ENCODE measurements at places on chromosomes 3 and 15.

DNA sequence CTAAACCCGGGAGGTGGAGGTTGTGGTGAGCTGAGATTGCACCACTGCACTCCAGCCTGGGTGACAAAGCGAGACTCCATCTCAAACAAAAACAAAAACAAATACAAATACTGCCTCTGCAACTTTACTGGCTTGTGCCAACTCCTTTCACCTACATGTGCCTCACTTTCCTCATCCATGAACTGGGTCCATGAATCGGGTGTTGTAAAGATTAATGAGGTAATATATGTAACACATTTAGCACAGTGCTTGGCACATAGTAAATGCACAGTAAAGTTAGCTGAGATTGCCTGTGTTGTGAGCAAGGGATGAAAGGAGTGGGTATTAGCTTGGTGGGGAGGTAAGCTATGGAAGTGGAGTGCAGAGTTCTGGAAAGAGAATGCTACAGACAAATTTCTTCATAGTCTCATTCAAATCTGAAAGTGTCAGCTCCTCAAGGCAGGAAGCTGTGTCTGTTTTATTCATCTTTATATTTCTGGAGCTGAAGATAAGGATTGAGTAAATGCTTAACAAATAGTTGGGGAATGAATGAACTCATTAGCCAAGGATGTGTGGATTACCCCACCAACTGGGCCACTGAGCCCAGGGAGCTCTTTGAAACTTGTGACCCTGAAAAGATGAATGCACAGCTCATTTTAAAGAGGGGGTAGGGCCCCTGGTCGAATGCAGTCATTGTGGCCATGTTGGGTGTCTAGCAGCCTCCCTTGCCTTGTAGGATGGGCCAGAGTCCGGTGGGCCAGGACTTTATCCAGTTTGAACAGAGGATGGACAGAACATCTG lies 7.7 kb upstream of the CDCP1 start:
- DNase-seq: no peak

GRCh38 chr3:186400662-186401061 lies 38.6 kb upstream of the DGKG start:
- DNase-seq: no peak

DNA sequence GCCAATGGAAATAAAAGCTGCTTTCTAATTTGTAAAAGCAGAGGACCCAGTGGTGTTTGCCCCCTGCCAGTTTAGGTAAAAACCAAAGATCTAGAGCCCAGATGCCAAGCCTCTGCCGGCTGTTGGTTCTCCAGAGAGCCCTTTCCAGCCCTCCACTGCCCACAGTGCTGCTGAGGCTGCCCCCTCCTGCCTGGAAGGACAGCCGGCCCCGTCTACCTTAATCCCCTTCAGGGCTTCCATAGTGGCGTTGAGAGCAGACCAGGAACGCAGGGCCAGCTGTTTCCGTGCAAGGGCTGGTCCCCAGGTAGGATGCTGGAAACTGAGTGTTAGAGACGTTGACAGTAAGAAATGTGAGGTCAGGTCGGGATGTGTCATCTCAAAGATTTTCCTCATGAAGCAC lies 6.9 kb downstream of the ST8SIA2 start:
- DNase-seq: no peak

DNA sequence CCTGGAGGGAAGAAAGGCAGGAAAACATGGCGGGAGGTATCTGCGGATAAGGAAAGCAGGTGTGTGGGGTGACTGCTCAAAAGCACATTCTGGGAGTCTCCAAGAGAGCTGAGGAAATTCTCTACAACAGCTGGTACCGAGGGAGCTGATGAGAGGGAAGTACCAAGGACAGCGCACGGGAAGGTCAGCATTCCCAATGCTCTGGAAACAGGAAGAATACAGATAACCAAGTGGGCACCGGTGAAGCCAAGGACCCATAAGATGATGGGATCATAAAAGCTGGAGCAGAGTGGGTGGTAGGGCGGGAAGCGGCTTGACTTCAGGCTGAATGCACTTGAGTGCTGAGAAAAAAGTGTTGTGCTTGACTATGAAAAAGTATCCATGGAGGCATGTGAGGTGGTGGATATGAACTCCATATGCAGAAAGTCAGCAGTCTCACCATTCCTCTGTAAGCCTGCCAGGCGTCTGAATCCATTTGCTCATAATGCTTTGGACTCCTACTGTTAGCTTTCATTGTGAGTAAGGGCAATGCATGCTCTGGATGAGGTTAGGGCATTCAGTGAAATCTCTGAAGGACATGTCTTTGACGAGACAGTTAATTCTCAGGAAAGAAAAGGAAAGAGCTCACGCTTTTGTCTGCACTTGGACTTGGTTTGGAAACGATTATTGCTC lies 215.5 kb downstream of the NR1D2 start:
- peak; percentile 13 for DNase-seq

DNA sequence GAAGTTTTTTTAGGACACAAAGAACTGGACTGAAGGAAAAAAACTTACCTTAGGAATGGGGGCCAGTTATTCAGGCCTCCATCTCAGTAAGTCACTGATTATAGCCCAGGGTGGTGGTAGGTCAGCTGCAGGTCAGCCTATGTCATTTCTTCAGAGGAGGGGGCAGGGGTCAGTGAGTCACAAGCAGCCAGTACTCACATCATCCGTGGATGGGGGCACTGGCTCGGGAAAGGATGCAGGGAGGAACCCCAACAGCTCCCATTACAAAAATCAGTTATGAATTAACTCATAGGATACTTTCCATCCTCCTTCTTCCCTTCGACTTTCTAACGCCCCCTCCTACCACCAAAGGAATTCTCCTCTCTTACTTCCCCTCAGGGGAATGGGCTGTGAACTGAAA lies 578.3 kb downstream of the PDCD6IP start:
- no peak for DNase-seq

- no peak for DNase-seq
Measured at GRCh38 chr15:83653288-83653638, 660 bp upstream of the ADAMTSL3 start.

Measured in NCI-H2227 treated with DMSO at 0.1 percent for 48 hours (cell line).